ENCODE measurements at places on chromosomes 2 and 18.

DNA sequence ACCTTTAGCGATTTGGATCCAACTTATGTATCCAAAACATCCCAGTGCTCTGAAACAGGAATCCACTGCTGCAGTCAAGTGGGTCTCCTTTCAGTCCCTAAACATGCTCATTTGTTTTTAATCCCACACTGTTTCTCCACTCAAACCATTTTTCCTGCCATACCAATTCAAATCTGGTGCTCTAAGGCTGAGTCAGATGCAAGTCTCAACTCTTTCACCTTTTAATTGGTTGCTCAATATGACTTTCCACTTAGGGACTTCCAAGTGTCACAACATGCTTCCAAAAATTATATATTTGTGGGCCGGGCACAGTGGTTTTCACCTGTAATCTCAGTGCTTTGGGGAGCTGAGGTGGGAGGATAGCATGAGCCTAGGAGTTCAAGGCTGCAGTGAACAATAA is 113.4 kb upstream of the TANK start:
- DNase-seq: no peak

DNA sequence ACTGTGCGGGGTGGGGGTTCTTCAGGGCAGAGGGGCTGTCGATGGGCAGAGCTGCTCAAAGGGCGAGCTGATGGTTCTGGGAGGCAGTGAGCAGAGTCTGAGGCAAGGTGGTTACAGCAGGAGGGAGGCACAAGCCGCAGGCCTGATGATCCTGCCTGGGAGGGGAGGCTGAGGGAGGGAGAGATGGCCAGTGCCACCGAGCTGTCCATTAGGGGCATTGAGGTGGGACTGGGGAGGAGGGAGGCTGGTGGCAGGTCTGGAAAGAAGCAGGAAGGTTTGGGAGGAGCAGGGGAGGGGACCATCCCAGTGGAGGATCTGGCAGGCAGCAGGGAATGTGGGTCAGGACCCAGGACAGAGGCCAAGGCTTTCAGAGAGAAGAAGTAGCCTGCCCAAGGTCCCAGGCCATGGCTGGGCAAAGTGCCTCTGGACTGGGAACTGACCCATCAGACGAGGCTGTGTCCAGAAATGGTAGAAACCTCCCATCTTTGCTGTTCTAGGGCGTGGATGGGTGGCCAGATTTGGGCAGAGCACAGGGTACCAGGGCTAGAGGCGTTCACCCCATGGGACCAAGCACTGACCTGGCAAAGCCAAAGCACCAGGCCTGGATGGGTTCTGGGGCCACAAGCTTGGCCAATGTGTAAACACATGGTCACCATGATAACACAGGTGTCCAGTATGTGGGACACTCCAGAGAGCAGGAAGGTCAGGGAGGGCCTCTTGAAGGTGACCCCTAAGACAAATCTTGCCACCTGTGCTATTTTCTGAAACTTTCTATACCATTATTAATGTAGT is 55.5 kb downstream of the INHBB start:
- no peak for DNase-seq

GRCh38 chr2:109193807-109194619 is 65.0 kb downstream of the SH3RF3 start:
- DNase-seq: no peak

GRCh38 chr2:30239986-30240752 is 8.8 kb downstream of the LBH start:
- DNase-seq: no peak

GRCh38 chr2:190792956-190793888 is 87.4 kb upstream of the GLS start:
- DNase-seq: no peak

Data from LNCaP clone FGC (cell line).